ENCODE measurements at places on chromosomes 6 and 20. TPM values are rescaled to one million over a fixed set of nuclear protein-coding genes. Genes with fewer than 3 reads are reported as not detected.
A peak's percentile ranks its signal among the peaks of the same experiment; 100 is the strongest.

DNA sequence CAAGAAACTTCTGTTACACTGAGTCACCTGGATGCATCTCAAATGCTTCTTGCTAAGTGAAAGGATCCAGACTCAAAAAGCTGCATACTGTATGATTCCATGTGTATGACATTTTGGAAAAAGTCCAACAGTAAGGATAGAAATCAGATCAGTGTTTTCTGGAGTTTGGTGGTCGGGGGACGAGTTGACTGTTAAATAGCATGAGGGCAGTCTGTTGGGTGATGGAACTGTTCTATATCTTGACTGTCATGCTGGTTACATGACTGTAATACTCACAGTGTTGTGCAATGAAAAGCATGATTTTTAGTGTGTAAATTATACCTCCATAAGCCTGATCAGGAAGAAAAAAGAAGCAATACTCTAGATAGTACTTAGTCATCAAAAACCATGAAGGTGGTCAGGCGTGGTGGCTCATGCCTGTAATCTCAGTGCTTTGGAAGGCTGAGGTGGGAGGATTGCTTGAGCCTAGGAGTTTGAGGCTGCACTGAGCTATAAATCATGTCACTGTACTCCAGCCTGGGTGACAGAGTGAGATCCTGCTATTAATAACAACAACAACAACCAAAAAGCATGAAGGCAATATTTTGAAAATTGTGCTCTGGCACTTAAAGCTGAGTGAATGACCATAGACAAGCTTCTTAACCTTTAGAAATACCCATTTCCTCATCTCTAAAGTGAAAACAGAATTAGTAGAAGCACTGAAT, 30.5 kb upstream of the SASH1 start:
- DNase-seq: no peak

- no peak for DNase-seq
Measured at GRCh38 chr20:24106150-24106800, 117.7 kb upstream of the GGTLC1 start.

DNA sequence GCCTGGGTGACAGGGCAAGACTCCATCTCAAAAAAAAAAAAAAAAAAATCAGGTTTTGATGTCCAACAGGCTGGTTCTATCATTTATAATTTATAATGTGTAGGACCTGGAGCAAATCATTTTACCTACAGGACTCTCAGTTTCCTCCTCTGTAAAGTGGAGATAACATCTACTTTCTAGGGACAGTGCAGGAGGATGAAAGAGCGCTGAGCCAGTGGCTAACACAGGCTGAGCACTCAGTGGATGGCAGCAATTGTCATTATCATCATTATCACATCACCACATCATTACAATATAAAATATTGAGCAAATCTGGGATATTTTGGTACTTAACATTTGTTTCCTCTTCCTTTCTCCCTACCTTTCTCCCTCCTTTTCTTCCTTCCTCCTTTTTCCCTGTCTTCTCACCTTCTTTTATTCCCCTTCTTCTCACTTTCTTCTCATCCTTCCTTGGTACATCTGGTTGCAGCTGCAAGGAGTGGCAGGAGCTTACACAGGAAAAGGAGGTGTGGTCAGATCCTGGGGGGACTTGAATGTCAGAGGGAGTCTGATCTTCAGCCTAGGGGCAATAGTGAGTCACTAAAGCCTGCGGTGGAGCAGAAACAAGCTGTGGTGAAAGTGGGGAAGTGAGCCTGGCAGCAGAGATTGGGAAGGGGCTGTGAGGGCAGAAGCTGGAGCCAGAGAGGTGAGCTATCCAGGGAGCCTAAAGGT, 24.6 kb upstream of the CTNNBL1 start:
- DNase-seq: no peak

- no peak for DNase-seq
Measured at GRCh38 chr20:4883546-4883945, 117.8 kb downstream of the SLC23A2 start.

DNA sequence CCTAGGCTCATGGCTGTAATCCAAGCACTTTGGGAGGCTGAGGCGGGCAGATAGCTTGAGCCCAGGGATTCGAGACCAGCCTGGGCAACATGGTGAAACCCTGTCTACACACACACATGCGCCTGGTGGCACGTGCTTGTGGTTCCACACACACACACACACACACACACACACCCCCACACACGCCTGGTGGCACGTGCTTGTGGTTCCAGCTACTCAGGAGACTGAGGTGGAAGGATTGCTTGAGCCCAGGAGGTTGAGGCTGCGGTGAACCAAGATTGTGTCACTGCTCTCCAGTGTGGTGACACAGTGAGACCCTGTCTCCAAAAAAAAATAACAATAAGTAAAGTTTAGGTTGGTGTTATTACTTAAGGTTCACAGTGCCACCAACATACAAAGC, 165.8 kb downstream of the ZFAND3 start:
- DNase-seq: no peak

- peak; percentile 77 for DNase-seq
Measured at GRCh38 chr6:134352786-134353480, 35.0 kb upstream of the SGK1 start.

DNA sequence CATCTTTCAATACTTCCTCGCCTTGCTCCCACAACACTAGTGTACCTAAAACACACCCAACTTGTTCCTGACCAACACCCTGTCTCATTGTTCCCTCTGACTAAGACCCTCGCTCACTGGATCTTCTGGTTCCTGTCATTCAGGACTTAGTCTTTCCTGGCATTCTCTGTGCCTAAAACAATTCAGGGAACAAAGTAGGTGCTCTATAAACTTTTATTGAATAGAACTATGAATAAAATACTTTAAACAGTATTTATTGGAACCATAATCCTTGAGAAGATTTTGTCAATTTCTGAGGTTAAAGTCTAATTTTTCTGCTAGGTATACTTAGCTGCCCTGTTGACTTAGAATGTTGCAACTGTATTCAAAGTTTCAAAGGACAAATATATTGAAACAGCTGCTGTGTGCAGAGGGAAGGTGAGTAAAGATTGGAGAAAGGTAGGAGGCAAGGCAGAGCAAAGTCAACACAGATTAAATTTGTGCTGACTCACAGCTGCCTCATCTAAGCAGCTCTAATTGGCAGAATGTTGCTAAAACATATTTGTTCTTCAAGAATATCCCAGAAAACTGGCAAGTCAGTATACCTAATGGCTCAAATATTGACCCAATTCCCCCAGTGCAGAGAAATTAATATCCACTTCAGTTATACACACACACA, 37.6 kb downstream of the GSTA2 start:
- DNase-seq: peak; percentile 31

DNA sequence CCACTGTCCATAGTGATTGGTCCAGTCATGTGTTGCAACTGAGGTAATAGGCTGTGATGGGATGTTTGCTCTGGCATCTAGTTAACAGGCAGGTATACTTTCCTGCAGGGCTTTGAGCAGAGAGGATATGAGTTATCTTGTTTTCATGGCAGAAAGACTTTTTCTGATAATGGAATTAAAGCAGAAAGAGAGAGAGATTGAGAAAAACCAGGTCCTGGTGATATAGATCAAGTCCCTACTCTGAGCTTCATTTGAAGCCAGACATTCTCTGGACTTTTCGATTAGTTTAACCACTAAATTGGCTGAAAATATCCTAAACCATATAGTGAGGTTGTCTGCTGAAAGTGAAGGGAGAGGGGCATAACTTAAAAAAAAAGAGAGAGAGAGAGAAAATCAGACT, 233.8 kb upstream of the TBX18 start:
- DNase-seq: no peak

DNA sequence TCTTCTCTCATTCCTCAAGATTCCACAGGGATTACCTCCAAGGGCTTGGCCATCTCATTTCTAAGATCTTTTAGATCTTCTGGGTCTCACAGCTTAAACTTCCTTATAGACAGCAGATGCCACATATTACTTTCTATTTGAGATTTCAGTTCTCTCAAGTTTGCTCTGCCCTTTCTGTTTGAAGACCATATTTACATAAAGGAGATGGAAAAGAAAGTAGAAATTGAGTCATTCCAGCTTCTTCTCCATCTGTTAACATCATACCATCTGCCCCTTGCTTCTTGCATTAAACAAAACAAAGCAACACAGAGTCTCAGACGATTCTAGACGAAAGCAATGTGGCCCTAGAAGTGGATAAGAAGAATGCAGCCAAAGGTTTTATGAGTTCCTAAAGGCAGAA, 203.4 kb downstream of the TTLL2 start:
- DNase-seq: no peak

The CRISP3 gene
- total RNA-seq: not detected

The ADRM1 gene
- 93.1 TPM for total RNA-seq

- no peak for DNase-seq
Measured at GRCh38 chr6:66421570-66421969, 714.5 kb upstream of the EYS start.

DNA sequence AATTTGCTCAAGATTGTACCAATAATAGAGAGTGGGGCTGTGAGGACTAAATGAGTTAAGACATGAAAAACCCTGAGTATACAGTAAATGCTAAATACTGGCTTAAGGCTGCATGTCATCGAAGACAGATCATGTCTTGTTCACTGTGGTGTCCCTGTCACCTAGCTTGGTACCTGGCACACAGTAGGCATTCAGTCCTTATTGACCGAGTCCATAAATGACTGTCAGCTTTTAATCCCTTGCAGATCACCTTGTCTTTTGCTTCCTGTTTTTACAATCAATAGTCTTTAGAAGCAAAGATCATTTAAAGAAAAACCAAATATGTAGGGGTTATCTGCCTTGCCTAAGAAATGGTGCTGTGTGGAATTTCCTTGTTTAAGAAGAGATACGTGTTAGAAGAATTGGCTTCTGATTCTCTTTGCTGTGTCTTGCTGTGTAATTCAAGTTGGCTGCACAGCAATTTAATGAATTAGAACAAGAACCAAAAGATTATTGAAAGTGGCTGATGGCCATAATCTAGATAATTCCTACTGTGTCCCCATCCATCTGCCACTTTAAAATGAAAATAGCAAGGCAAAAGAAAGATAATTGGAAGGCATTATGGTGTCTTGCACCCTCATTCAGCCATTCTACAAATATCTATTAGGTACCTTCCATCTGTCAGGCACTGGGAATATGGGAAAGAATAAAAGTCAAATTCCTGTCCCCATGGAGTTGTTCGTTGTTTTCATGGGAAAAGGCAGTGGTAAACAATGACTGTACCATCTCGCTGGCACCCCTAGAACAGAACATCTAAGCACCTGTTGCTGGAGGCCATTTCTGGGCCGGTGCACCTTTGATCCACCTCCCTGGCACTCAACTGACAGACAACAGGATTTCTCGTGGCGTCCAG, 12.4 kb upstream of the MAPK13 start:
- DNase-seq: no peak

The HLA-C gene
- 477 TPM for total RNA-seq

The NHSL1 gene
- total RNA-seq: 6.2 TPM

GRCh38 chr6:11878029-11878428, 99.4 kb upstream of the ADTRP start:
- no peak for DNase-seq

The SYCP2L gene
- total RNA-seq: 0.36 TPM

DNA sequence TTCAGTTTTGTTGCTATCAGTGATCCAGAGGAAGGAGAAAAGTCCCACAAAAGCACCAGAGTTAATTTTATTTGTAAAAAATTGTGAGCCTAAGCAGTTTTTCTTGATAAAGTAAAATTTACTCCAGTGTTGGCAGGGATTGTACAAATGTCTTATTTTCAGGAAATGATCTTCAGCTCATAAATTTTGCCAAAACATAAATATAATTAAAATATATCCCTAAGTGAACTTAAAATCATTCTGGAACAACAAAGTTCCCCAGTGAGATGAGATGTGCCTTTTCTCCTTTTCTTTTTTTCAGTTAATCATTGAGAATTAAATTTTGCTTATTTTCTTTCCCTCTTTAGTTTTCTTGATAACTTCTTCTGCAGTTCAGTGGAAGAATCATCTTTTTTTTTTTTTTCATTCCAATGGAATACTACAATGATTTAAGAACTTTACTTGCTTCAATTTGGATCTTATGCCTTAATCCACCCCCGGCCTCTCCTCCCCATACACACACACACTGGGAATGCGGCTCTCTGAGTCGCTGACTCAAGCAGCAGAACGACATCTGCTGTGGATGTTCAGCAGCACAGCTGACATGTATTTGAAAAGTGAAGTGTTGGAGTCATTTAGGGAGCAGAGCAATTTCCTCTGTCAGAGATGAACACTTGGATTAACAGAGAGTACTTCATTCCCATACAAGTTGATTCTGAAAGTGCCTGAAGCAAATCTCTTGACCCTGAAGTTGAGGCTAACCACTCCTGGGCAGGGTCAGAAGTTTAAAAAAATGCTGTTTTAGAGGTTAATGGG, 27.7 kb upstream of the LAMA4 start:
- DNase-seq: peak; percentile 71

- no peak for DNase-seq
Measured at GRCh38 chr6:78854546-78854945, 12.8 kb upstream of the IRAK1BP1 start.

- DNase-seq: peak; percentile 54
Measured at GRCh38 chr20:32672982-32673851, 524 bp downstream of the C20orf203 start.

The TP53TG5 gene
- not detected for total RNA-seq

GRCh38 chr6:2147766-2148448, 97.5 kb downstream of the GMDS start:
- peak; percentile 6 for DNase-seq

DNA sequence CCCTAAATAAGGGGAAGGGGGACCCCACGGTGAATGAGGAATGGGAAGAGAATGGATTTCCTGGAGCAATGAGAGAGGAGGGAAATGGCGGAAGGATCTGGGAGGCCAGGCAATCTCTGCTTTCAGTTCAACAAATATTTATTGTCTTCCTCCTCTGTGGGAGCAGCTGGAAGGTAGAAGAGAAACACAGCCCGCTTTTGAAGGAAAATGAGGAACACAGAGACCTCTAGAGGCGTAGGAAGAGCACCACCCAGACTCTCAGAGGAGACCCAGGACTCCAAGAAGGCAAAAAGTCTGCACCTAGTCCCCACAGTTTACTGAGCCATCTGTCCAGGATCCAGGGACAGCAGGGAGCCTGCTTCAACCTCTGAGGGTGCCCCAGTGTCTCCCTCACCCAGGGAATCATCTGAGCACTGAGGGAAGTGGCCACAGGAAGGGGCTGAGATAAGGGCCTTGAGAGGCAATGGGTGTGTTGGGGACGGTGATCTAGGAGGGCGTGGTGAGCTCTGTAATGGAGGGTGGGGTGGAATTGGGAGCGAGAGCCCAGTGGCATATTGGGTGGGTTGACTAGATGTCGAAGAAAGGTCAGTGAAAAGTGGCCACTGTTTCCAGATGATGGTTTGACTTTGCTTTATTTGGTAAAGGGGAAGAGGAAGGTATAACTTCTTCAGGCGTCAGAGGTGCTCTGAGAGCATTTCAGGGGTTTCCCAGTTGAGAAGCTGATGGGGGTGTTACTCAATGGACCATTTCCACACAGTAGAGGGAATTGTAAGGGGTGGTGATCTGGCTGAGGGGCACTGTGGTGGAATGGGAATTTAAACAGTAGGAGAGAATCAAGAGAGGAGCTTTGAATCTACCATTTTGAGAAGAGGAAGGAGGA, 610 bp downstream of the PSORS1C1 start:
- peak; percentile 52 for DNase-seq

All from osteoblast (primary cell).